PC-9 (cell line): ENCODE measurements at places on chromosomes 7 and 10.
A peak's percentile ranks its signal among the peaks of the same experiment; 100 is the strongest.

DNA sequence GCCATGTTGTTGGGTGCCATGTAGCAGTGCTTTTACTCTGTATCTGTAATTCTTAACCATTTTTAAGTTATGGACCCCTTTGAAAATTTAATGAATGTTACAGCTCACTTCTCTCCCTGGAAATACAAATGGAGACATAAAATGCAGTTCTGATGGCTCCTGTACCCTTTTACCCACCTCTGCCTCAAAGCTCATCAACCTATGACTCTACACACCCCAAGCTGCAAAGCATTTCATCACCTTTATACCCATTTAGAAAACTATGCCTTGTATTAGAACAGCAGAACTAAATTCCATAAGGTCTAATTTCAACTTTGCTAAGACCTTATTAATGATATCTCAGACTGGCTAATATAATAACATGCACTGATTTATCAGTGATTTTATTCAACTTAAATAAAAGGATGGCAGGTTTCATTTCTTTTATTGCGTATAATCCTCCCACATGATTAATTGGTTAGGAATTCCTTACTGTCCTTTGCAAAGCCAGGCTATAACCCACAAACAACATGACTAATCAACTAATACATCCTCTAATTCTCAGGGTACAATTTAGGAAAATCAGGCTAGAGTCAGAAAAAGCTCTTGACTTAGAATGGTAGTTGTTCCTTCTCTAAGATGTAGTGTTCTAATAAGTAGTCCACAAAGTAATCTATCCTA lies 68.1 kb downstream of the CPEB3 start:
- DNase-seq, result peak; percentile 76

- DNase-seq, result no peak
Measured at GRCh38 chr10:58326967-58327381, 7.8 kb upstream of the UBE2D1 start.

- DNase-seq, result no peak
Measured at GRCh38 chr10:8346861-8347260, 292.4 kb downstream of the GATA3 start.

- DNase-seq, result no peak
Measured at GRCh38 chr10:120931423-120931822, 80.3 kb downstream of the WDR11 start.

- DNase-seq, result no peak
Measured at GRCh38 chr10:99548041-99548530, 15.3 kb downstream of the NKX2-3 start.

DNA sequence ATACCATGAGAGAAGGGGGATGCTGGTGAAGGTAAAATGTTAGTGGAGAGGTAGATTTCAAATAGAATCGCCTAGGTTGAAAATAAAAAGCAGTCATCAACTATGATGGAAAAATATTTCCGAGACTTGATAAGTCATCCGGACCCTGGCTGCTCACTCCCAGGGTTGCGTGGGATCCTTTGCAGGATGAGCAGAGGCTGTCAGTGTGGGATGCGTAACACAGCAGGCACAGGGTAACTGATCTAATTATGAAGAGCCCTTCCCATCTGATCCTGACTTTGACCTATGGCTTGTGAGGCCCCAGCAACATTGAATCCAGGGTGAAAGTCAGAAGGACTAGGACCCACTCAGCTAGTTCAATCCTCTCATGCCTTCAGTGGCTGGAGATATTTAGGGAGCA lies 236.9 kb downstream of the DPP6 start:
- no peak for DNase-seq

DNA sequence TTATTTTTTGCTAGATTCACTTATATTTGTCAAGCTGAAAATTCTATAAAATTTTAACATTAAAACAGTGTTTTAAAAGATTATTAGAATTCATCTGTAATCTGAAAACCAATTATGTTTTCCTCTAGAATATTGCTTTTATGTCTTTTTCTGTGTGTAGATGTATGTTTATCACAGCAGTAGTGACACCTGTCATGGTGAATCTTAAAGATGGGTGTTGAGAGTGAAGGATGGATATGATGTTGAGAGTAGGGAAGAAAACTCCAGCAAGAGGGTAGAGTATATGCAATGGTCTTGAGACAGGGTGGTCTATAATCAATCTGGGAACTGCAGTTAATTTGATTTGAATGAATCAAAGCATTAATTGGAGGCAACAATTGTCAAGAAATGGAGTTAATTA lies 336.9 kb upstream of the CDC14C start:
- no peak for DNase-seq

GRCh38 chr7:16365177-16365576 lies 56.2 kb downstream of the CRPPA start:
- no peak for DNase-seq

- no peak for DNase-seq
Measured at GRCh38 chr7:147196481-147196880, 1079.9 kb downstream of the CNTNAP2 start.

GRCh38 chr10:11719496-11720259 lies 22.5 kb upstream of the ECHDC3 start:
- peak; percentile 91 for DNase-seq

DNA sequence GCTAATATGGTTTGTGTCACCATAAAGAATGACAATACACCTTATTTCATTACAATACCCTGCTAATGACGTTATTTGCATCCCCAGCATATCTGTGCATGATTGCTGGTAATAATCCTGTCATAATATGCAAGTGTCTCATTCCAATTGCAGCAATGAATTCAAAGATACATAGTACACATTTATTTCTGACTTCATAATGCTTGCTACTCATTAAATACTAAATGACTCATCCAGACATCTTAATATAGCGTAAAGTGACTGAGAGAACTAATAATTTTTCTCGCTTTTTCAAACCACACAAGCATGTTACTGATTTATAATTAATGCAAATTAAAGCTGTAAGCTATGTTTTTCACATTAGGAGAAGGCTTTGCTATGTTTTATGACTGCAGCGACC lies 234.7 kb upstream of the MDFIC start:
- no peak for DNase-seq

DNA sequence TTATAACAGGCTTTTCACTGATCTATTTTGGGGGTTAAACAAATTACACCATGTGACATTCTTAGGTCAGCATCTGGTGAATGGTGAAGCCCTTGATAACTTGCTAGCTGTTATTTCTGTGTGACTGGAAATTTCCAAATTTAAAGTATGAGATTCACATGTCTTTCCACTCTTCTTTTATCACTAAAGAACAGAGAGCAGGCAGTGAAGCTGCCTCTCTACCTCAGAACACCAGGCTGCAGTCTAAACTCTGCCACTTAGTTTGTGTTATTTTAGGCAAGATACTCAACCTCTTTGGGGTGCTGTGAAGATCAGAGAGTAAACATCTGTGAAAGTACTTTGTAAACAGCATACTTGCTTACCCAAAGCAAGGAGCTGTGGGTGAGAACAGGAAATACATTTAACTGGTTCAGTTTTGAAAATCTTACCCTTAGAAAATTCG lies 15.5 kb upstream of the SP4 start:
- no peak for DNase-seq

GRCh38 chr10:11573497-11573896 lies 38.0 kb downstream of the USP6NL start:
- no peak for DNase-seq

DNA sequence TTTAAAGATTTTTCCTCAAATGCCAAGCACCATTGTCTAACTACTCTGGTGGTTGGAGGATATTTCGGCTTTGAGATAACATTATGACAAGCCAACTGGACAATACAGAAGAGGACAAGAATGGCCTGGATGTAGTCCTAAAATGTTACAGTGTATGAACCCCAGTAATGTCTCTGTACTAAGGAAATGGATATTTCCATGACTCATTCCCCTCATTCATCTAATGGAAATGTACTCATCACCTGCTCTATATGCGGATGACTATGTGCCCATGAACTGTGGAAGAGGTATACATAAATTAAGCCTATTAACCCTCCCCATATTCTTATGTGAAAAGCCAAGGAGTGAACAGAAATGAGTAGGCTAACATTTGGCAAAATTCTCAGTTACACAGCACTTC lies 207.9 kb downstream of the CACNA2D1 start:
- no peak for DNase-seq

DNA sequence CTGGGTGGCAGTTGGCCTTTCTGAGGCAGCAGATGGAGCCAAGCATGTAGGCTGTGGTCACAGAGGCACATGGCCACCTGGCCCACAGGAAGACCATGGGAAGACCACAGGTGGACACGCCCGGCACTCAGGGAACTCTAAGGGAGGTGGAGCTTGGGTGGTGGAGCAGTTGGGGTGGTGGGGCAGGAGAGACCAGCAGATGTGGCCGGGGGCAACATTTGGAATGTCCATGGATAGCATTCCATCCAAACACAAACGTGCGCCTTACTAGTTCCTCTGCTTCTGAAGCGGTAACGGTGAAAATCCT lies 290.9 kb downstream of the PTPRN2 start:
- no peak for DNase-seq

DNA sequence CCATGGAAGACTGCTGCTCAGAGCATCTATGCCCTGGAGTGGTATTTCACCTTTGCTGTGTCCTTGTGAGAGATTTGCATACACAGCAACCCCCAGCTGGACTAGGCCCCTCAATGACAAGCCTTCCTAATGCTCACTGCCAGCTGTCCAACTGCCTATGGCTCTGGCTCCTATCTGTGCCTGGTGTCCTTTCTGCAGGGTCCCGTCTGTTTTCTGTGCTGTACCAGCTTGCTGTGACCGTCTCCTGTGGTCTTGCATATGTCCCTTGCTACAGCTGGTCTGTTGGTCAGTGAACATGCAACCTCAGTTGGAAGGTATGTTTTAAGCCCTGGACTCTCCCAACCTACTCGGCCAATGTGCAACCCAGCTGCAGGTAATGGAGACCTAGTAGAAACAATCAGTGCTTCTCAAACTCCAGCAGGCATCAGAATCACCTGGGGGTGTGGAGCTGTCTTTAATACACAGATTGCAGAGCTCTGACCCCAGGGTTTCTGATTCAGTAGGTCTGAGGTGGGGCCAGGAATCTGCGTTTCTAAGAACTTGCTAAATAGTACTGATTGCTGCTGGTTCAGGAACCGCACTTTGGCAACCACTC lies 306.4 kb upstream of the ZNF32 start:
- DNase-seq, result no peak

DNA sequence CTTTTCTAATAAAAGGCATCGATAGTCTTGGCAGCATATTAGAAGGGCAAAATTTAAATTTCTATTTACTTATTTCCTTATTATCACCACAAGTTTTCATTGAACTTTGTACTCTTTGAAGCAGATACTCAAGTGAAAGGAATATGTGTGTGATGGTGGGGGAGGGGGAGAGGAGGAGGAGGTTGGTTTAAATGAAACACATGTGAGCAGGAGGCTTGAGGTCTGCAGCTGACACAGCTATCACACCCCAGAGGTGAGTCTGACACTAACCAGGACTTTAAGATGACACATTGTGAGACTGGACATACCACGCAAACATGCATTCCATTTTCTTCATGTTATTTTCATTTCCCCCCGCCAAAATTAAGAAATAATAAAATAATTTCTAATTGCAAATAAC lies 63.3 kb downstream of the CTTNBP2 start:
- DNase-seq, result no peak

- DNase-seq, result no peak
Measured at GRCh38 chr10:72058989-72059842, 29.1 kb downstream of the SPOCK2 start.

DNA sequence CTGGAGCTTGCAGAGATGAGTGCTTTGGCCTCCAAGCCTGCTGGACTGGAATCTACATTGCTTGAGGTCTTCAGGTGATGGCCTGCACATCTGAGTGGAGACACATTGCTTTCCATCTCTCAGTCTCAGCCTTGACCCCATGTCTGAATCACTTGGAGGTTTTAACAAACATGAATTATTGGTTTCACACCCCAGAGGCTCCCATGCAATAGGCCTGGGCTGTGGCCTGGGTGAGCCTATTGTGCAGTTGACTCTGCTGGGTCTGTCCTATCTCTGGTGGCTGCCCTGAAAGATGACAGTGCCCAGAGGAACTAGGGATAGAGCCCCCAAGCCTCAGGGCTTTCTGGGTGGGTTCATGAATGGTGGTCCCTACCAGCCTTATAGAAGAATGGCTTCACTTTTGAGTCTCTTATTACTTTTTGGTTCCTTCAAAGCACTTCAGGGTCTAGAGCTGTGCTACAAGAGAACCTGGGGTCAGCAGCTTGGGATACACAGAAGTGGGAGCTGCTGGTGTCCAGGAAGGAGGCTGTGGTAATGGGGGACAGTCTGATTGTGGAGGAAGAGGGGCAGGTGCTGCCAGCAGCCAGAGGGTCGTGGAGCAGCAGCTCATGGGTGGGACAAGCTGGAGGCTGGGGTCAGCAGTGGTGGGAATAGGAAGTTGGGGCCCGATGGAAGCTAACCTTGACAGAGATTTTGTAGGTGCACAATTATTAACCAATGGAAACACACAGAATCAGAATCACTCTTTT lies 5.5 kb downstream of the RAMP3 start:
- DNase-seq, result no peak

- DNase-seq, result no peak
Measured at GRCh38 chr7:158422887-158423560, 164.6 kb downstream of the PTPRN2 start.

- DNase-seq, result no peak
Measured at GRCh38 chr10:100741378-100742075, 3.9 kb upstream of the PAX2 start.

- no peak for DNase-seq
Measured at GRCh38 chr7:47236480-47237129, 345.3 kb downstream of the TNS3 start.

DNA sequence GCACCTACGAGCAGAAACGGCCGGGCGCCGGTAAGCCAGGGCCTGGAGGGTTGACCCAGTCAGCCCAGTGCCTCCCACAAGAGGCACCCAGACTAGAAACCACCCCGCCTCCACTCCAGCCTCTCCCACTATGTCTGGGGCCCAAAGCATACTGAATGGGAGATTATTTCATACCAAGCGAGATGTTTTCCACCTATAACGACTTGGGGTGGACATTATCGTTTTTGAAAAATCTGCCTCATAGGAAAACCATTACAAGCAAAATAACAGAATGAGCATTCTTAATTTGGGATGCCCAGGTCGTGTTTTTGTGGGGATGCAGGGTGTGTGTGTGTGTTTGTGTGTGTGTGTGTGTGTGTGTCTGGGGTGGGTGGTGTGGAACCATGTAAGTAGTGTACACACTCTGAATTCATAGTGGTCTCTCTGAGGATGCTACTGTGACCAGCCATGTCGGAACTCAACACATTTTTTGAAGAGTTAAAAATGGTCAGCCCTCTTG lies 1.6 kb downstream of the HOXA6 start:
- DNase-seq, result no peak

DNA sequence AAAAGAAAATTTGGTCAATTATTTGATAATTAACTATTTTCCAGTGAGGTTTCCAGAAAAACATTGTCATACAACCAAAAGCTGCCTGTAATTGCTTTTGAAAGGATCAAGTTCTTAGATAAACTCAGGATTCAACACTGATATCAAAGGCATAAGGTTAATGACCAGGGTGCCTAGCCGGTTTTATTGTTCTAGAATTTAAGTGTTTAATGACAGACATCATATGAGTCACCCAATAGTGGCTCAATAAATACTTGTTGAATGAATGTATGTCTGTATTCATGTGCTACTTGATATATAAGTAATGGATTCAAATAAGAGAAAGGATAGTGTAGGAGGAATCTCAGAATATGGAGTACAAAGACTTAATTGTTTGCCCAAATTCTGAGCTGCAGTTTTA lies 196.1 kb upstream of the LRGUK start:
- peak; percentile 48 for DNase-seq

- no peak for DNase-seq
Measured at GRCh38 chr7:29809533-29810155, 3.3 kb downstream of the WIPF3 start.

GRCh38 chr7:3107228-3107763 lies 63.6 kb upstream of the CARD11 start:
- DNase-seq, result no peak

GRCh38 chr7:77910124-77910523 lies 111.6 kb downstream of the PHTF2 start:
- DNase-seq, result no peak

- no peak for DNase-seq
Measured at GRCh38 chr7:130734815-130735716, 1.1 kb upstream of the KLF14 start.
